Tongue (tissue), 3 donors: ENCODE measurements at places on chromosomes 5 and 9. TPM values are rescaled to one million over a fixed set of nuclear protein-coding genes. Genes with fewer than 3 reads are reported as not detected.

The MYMK gene
- total RNA-seq = 18.3 TPM

The NTRK2 gene
- 60.3 TPM for total RNA-seq

The SLC1A3 gene
- 24.2 TPM for total RNA-seq

The CDH12 gene
- 0.72 TPM for total RNA-seq

The TAL2 gene
- 8.6 TPM for total RNA-seq

The KDM4C gene
- total RNA-seq = 51.6 TPM

The LECT2 gene
- not detected for total RNA-seq

The PCDHB10 gene
- total RNA-seq = 6.1 TPM

The ANKS6 gene
- 12.3 TPM for total RNA-seq

The AMACR gene
- total RNA-seq = 10.3 TPM

The TNFSF15 gene
- total RNA-seq = 1.8 TPM

The POLR3G gene
- total RNA-seq = 1.5 TPM

The SPINK5 gene
- total RNA-seq = 31.5 TPM

The SVEP1 gene
- total RNA-seq = 26.4 TPM

The PCDHB11 gene
- total RNA-seq = 5.9 TPM

The ADAMTS19 gene
- total RNA-seq = 49.9 TPM

The EIF4EBP3 gene
- not detected for total RNA-seq

The HIGD2A gene
- total RNA-seq = 90.5 TPM

The ERMP1 gene
- total RNA-seq = 24.3 TPM

The BHMT2 gene
- total RNA-seq = 5.1 TPM

The ABLIM3 gene
- 25.4 TPM for total RNA-seq

The CATSPER3 gene
- total RNA-seq = not detected

The SMIM15 gene
- total RNA-seq = 24.1 TPM

The PAEP gene
- total RNA-seq = not detected

The DOLK gene
- total RNA-seq = 9.5 TPM

The FRMD3 gene
- 33.2 TPM for total RNA-seq

The CYLC2 gene
- total RNA-seq = not detected

The TLE1 gene
- 73.8 TPM for total RNA-seq

The PCDHA9 gene
- total RNA-seq = 0.10 TPM

The OR2S2 gene
- total RNA-seq = not detected

The CMYA5 gene
- 739 TPM for total RNA-seq

The STC2 gene
- 29.2 TPM for total RNA-seq

The SLC36A2 gene
- total RNA-seq = 3.1 TPM

The MAMDC2 gene
- 21.5 TPM for total RNA-seq

The HRH2 gene
- total RNA-seq = 1.7 TPM

The GLDC gene
- 1.6 TPM for total RNA-seq

The CEP120 gene
- 22.4 TPM for total RNA-seq

The TAF11L12 gene
- total RNA-seq = not detected

The TMEM252 gene
- not detected for total RNA-seq
